Activated CD8-positive, alpha-beta T cell treated with anti-CD3 and anti-CD28 coated beads, Interleukin-2, amount 10 ng/mL, durations not matched to agents 7 days and 5 days (primary cell): ENCODE measurements at places on chromosomes 7 and 10.

GRCh38 chr10:47092831-47093230 lies 181.6 kb downstream of the PTPN20 start:
- DNase-seq: no peak

- DNase-seq: no peak
Measured at GRCh38 chr10:69835875-69836730, 34.4 kb downstream of the COL13A1 start.

DNA sequence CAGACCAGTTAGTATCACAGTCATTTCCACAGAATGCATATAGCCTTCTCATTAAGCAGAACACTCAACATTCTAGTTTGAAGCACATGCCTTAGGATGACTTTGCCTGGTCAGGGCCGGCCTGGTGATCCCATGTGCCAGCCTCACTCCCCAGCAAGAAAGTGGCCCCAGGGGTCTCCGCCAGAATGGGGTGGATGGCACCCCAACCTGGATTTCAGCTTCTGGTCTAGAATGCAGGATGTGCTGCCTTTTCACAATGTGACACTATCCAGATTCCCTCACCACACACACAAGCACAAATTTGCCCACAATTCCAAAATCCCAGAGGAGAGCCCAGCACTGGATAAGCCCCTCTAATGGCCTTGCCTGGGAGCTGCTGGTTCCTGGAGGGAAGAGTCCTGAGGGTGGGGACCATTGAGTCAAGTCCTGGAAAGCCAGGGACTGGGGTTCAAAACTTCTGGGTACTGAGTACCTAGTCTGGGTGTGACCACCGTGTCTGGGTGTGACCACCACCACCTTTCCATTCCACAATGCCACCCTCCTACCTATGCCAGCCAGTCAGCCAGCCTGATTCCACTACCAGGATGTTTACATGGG lies 41.5 kb upstream of the GPAM start:
- no peak for DNase-seq

DNA sequence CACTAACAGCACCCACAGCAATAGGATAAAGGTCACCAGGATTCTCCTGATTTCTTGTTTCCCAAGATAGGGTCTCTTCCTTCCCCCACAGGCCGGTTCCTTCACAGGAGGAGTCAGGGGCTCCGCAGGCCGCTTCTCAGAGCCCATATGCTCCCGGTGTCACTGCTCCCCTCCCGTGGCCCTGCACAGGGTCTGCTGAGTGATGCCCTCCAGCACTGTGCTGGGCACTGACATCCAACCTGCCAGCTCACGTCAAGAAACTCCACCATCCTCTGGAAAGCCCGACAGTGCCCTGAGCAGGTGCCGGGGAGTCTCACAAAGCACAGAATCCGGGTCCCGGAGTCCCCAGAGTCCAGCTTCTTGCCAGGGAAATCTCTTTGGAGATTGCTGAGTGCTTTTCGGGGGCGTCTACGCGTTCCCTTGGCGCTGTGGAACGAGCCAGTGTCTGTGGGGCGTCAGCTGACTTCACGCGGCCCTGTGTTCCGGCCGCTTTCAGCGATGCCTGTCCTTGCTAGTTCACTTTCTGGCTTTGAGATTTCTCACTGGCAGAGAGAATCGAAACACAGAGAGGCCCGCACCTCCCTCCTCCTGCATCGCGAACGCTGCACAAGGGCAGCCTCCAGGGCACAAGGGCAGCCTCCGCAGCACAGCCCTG lies 567.5 kb downstream of the DNAJB6 start:
- no peak for DNase-seq

- DNase-seq: no peak
Measured at GRCh38 chr7:115328018-115328417, 406.1 kb downstream of the MDFIC start.

GRCh38 chr10:127149501-127150081 lies 46.8 kb downstream of the INSYN2A start:
- no peak for DNase-seq

DNA sequence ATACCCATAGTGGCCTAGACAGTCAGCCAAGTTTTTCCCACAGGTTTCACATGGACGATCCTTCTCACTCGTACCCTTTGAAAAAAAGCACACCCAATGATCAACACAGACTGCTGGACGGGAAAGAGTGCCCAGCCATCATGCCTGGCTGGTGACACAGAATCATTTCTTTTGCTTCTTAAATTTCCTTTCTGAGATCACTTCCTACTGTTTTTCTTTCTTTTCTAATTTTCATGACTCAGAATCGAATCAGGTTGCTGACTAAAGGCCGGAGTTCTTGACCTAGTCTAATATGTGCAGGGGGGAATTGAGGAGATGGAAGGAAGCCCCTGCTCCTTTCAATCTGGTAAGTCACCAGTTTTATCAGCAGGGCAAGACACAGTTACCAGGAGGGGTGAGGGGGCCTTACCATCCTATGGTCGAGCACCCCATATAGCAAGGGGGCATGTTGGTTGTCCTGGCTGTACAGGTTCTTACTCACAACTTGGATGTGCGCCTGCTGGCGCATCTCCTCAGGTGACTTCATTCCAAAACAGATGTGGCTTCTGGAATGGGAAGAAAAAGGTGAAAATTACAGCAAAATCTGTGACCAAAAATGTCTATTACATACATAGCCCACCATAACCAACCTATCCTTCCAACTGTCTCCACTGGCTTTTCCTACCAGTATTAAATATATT lies 3.5 kb downstream of the POLR3A start:
- no peak for DNase-seq

DNA sequence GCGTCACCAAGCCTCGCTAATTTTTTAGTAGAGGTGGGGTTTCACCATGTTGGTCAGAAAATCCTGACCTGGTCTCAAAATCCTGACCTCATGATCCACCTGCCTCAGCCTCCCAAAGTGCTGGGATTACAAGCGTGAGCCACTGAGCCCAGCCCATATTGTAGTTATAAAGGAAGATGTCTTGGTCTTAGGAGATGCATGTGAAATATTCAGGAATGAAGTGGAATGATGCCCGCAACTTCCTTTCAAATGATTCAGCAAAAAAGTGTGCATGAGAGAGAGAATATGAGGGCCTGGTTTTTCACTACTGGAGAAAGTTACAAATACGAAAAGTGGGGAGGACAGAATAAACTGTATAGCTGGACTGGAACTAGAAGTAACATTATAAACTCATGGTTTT lies 15.9 kb downstream of the TMEM209 start:
- no peak for DNase-seq

DNA sequence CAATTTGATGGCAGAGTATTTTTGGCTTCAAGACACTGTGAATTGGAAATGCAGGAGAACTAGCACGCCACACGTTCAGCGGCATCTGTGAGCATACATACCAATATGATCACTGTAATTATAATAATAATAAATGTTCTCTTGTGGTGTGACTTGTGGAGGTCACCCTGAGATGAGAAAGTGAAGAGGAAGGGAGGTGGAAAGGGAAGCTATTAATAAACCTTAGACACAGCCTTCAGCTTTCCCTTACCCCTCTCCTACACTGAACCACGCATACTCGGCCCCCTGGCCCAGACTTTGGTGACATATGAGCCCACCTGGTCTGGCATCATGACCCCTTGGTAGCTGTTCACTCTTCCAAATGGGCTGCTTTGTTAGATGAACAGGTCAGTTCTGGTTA lies 139.1 kb downstream of the SORCS3 start:
- no peak for DNase-seq

DNA sequence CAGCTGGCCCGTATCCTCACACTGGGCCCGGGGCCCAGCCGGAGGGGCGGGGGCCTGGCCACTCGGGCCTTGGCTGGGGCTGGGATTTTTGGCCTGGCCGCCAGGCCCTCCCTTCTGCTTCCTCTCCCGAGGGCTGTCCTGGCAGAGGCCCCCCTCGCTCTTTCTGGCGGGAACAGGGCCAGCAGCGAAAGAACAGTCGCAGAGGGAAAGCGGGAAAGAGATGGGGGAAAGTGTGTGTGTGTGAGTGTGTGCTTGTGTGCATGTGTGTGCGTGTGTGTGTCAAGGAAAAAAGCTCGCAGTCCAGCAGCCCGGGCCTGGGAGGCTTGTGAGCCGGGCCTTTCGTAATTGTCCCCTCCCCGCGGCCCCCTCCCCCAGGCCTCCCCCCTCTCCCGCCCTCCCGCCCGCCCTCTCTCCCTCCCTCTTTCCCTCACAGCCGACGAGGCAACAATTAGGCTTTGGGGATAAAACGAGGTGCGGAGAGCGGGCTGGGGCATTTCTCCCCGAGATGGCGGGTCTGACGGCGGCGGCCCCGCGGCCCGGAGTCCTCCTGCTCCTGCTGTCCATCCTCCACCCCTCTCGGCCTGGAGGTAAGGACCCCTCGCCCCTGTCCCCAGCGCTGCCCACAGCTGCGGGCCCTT lies at the start of gene ELN:
Gene ELN, plus strand, starts transcription at position 491 of the 638 bp plus-strand sequence. Its CDS starts 15 bp downstream, at position 506.
- no peak for DNase-seq

- DNase-seq: no peak
Measured at GRCh38 chr10:17597386-17597785, 19.8 kb downstream of the HACD1 start.

- DNase-seq: no peak
Measured at GRCh38 chr10:92696606-92697383, 7.0 kb downstream of the HHEX start.

DNA sequence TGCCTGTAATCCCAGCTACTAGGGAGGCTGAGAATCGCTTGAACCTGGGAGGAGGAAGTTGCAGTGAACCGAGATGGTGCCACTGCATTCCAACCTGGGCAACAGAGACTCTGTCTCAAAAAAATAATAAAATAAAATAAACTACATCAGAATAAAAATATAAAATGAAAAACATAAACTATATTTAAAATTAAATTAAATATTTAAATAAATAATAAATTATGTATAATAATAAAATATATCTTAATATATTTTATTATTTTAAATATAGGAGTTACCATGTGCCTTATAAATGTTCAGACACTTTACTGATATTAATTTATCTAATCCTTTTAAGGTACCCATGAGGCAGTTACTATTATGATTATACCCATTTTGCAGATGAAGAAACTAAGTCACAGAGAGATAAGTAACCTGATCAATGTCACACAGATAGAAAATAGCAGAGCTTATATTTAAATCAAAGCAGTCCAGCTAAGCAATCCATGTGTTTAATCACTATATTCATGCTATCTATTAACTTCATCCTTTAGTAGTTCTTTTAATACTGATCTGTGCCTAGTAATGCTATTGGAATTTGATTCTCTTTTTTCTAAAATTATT lies 30.3 kb upstream of the MET start:
- no peak for DNase-seq

DNA sequence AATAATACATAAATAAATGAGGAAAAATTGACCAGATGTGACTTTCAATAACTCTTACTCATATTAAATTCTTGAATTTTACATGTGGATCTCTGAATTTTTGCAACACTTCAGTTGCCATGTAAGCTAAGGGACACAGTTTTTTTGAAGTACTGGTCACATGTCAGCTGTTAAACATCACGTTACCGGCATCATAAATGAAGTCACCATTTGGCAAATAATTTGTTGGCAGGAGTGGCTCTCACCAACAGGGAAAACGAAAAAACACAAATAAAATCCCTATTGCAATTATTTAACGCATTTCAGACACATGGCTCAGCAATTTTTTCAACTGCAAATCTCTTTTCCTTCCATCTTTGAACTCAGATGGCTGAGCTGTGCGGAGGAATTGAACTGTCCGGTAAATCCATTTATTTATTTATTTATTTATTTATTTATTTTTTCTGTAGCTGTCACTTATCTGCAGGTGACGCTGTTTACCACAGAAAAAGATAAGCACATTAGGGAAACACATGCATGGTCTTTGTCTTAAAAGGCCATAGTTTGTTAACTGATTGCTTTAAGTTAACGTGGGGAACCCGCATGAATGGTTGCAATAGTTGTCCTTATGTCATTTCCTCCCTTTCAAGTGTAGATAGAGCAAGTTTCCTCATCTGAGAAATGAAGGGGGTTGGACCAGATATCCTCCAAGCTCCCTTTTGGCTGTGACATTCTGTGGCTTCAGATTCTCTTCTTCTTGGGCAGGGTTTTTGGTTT lies 64.7 kb upstream of the JAZF1 start:
- DNase-seq: no peak

- no peak for DNase-seq
Measured at GRCh38 chr10:51029172-51029641, 45.1 kb upstream of the PRKG1 start.

DNA sequence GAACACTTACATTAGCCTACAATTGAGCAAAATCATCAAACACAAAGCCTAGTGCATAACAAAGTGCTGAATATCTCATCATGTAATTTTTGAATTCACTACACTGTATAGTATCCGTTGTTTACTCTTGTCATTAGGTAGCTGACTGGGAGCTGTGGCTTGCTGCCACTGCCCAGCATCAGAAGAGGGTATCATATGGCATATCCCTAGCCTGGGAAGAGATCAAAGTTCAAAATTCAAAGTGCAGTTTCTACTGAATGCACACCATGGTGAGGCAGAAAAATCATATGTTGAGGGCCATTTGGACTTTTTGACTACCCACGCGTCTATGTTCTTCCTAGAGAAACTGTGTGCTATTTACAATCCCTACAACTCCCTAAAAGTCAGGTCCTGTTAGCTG lies 7.5 kb upstream of the ZC3HAV1 start:
- DNase-seq: no peak

GRCh38 chr10:30591249-30591670 lies 38.3 kb downstream of the LYZL2 start:
- DNase-seq: peak; percentile 51

- DNase-seq: no peak
Measured at GRCh38 chr7:79272938-79273337, 180.5 kb downstream of the MAGI2 start.

- peak; percentile 47 for DNase-seq
Measured at GRCh38 chr10:49679480-49679893, at the start of gene C10orf53. Gene C10orf53, plus strand, starts transcription at chr10:49679651. Its CDS starts 47 bp downstream, at chr10:49679698.

- DNase-seq: no peak
Measured at GRCh38 chr10:5743736-5744135, 59.1 kb downstream of the TASOR2 start.

- DNase-seq: no peak
Measured at GRCh38 chr7:96718107-96719003, 8.7 kb upstream of the SEM1 start.

GRCh38 chr10:96642973-96643372 lies 56.2 kb upstream of the TM9SF3 start:
- DNase-seq: peak; percentile 84

GRCh38 chr7:30201161-30201666 lies 66.4 kb downstream of the MTURN start:
- DNase-seq: no peak

DNA sequence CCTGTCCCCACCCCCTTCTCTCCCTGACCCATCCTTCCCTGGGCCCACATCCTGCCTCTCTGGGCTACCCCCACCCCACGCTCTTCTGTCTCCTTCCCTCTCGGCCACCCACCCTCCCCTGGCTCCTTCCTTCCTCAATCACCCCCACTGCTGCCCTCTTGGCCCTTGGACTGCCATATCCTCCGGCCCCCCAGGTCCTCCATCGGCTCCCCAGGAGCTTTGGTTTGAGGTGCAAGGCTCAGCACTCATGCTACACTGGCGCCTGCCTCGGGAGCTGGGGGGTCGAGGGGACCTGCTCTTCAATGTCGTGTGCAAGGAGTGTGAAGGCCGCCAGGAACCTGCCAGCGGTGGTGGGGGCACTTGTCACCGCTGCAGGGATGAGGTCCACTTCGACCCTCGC lies 10.9 kb downstream of the EPHB6 start:
- peak; percentile 14 for DNase-seq
